ENCODE measurements at places on chromosomes 4 and X. TPM values are rescaled to one million over a fixed set of nuclear protein-coding genes. Genes with fewer than 3 reads are reported as not detected.

MAGEC1 gene
- total RNA-seq, result not detected

CEP135 gene
- total RNA-seq, result 3.2 TPM

WNK3 gene
- 0.63 TPM for total RNA-seq

FREM3 gene
- not detected for total RNA-seq

FAM50A gene
- 52.5 TPM for total RNA-seq

RPL39 gene
- total RNA-seq, result 3,406 TPM

TAF7L gene
- total RNA-seq, result 0.43 TPM

PPP3CA gene
- 57.0 TPM for total RNA-seq

TLR7 gene
- not detected for total RNA-seq

IL9R gene
- total RNA-seq, result not detected

NDNF gene
- total RNA-seq, result 1.9 TPM

FRG2 gene
- total RNA-seq, result not detected

FUNDC1 gene
- 19.6 TPM for total RNA-seq

HSFX1 gene
- total RNA-seq, result 0.25 TPM

GPRASP1 gene
- total RNA-seq, result 0.54 TPM

TMPRSS11D gene
- not detected for total RNA-seq

ODAM gene
- not detected for total RNA-seq

ATP11C gene
- total RNA-seq, result 29.7 TPM

USP17L19 gene
- total RNA-seq, result not detected

ZNF718 gene
- total RNA-seq, result 2.4 TPM

BST1 gene
- total RNA-seq, result 32.6 TPM

TMSB4X gene
- 3,286 TPM for total RNA-seq

AFF2 gene
- 1.1 TPM for total RNA-seq

KLHL4 gene
- total RNA-seq, result 0.11 TPM

ADGRG4 gene
- total RNA-seq, result 0.25 TPM

PAGE2B gene
- total RNA-seq, result not detected

JAKMIP1 gene
- not detected for total RNA-seq

SASH3 gene
- not detected for total RNA-seq

HERC6 gene
- 0.51 TPM for total RNA-seq

ADH7 gene
- not detected for total RNA-seq

RAB40AL gene
- not detected for total RNA-seq

SERPINA7 gene
- not detected for total RNA-seq

NEUROG2 gene
- not detected for total RNA-seq

OFD1 gene
- 3.2 TPM for total RNA-seq

CXCL1 gene
- total RNA-seq, result 12.9 TPM

FOXP3 gene
- not detected for total RNA-seq

PF4V1 gene
- not detected for total RNA-seq

FGD1 gene
- 9.1 TPM for total RNA-seq

MMRN1 gene
- total RNA-seq, result not detected

SPATA4 gene
- not detected for total RNA-seq

STATH gene
- not detected for total RNA-seq

PPP4R3C gene
- total RNA-seq, result not detected

LINC00632 gene
- total RNA-seq, result 20.6 TPM

SLC25A14 gene
- 13.2 TPM for total RNA-seq

SGMS2 gene
- 116 TPM for total RNA-seq

MAGEC3 gene
- not detected for total RNA-seq

SSX4 gene
- total RNA-seq, result not detected

PNMA3 gene
- not detected for total RNA-seq

All from GM23248 (cell line).